ENCODE measurements at places on chromosomes 6 and 20.
A peak's percentile ranks its signal among the peaks of the same experiment; 100 is the strongest.

DNA sequence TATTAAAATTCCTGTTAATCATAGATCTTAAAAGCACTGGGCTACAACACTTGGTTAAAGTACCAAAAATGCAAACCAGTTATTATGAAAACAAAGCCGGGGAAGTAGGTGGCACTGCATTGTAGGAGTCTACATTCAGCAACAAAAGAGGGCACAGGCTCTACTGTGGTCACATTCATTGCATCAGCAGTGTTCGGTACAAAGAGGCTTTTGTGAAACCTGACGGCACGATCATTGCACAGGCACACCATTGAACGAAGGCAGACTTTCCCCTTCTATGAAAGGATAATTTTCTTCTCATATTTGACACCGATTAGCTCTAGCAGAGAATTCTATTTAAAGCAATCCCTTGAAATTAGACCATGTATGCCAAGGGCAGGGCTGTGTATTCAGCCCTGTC, 44.6 kb upstream of the AGPAT4 start:
- DNase-seq, result no peak

DNA sequence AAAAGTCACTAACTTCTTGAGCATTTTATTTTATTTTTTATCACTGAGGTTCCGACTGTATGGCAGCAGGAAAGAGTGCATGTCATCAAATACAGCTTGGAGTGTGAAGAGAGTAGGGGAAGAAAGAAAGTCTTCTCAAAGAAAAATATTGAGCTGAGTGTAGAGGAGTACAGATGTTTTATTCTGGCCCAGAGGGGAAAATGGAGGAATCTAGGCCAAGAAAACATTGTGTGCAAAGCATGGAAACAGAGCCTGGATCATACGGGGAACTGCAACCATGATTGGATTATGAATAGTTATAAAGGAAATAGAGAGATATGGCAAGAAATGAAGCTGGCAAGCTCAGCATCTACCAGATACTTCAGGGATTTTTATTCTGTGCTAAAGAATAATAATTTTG, 104.2 kb upstream of the SCGN start:
- DNase-seq, result no peak

DNA sequence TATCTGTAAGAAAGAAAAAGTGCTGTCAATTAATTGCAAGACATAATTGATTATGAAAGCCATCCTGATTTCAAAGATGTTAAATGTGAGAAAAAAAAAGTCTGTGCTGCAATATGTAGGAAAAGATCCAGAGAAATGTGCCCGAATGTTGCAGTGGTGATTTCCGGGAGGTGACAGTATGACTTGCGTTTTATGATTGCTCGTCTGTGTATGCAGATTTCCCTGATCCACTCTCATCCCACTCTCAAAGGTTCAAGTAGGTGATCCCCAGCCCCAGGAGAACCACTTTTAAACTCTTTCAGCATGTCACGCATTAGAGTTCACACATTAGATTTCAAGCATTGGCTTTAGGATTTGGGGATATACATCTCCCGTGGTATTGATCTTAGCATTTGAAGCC, 57.8 kb downstream of the TPD52L1 start:
- DNase-seq, result no peak

- no peak for DNase-seq
These were observed 116.6 kb upstream of the INSM1 start for GRCh38 chr20:20251317-20251716.

GRCh38 chr20:49610691-49611538, 43.0 kb upstream of the PTGIS start:
- no peak for DNase-seq

GRCh38 chr6:111978532-111979149, 75.3 kb upstream of the CCN6 start:
- no peak for DNase-seq

GRCh38 chr6:124978451-124979293, 16.4 kb downstream of the RNF217 start:
- DNase-seq, result no peak

- DNase-seq, result no peak
These were observed 73.3 kb downstream of the IGF2R start for GRCh38 chr6:160042014-160042773.

DNA sequence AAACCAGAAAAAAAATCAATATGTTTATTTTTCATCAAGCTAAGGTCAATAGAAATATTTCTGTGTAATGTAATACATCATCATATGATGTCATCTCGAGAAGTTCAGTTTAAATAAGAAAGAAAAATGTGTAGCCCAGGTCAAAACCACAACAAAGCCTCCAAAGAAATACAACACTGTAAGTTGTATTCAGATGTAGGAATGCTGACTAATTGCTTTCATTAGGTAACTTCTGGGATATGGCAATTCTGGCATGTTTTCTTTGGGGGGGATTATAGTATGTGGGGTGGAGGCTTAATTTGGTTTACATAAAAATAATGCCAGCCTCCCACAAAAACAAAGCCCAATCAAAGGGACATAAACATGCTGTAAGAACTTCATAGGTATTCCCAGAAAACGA, 881.8 kb upstream of the CITED2 start:
- DNase-seq, result no peak

GRCh38 chr6:74534465-74535211, 671.2 kb downstream of the COL12A1 start:
- DNase-seq, result peak; percentile 61

- no peak for DNase-seq
These were observed 111.0 kb upstream of the RALGAPA2 start for GRCh38 chr20:20823476-20823881.

GRCh38 chr6:4794140-4794707, 18.0 kb downstream of the CDYL start:
- no peak for DNase-seq

- no peak for DNase-seq
These were observed 123.1 kb downstream of the RPS12 start for GRCh38 chr6:132937466-132937906.

DNA sequence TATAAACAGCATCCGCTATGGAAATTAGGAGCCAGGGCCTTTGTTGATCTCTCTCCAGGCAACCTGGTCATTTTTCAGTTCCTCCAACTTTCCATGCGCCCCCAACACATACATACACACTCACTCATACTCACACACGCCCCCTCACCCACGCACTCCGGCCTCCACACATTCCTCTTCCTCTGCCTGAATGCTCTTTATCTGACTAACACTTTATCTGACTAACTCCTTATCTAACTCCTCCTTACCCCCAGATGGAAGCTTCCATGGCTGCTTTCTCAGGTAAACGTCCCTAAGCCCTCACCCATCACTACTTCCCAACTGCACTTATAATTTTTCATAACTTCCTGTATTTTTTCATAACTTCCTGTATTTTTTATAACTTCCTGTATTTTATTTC, 17.4 kb downstream of the CASS4 start:
- DNase-seq, result no peak
